NCI-H1105 (cell line): ENCODE measurements at places on chromosomes 12 and 14.

GRCh38 chr12:109995361-109995685, 845 bp downstream of the GIT2 start:
- no peak for DNase-seq

DNA sequence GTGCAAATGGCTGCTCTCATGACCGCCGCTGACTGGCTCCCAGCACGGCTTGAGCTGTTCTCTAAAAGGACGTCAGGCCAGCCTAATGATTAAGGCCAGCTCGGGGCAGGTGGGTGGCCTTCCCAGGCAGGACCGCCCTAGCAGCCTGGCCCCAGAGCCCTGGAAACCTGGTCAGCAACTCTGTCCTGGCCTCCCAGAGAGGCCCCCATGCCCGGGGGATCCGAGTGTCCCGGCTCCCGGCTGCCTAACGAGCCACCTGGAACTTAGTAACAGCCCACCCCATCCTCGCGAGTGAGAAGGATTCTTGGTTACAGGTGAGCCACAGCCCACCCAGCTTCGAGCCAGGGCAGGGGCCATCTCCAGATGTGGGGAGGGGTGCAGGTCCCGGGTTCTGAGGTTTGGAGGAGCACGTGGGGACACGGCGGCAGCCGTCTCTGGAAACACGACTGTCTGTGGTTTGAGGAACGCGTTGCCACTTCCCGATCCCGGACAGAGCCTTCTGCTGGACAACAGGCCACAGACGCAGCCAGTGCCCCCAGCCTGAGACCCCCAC, 73.8 kb upstream of the FBRSL1 start:
- no peak for DNase-seq

DNA sequence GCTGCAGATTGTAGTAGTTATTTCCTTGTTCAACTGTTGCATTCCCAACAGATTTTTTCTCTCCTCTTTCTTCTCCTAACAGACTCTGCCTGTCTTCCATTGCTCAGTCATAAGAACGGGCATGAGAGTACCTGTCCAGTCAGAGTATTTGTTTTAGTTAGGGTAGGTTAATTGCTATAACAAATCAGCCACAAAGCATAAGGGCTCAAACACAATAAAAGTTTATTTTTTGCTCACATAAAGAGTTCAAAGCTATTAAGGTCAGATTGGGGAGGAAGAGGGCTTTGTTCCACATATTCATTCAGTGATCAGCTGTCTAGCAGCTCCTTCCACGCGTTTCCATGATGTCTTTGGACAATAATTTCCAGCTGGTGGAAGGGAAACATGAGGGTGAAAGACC, 92.8 kb upstream of the PLXNC1 start:
- no peak for DNase-seq

- DNase-seq: peak; percentile 23
These were observed 3.7 kb upstream of the NECAP1 start for GRCh38 chr12:8078398-8078797.

- DNase-seq: no peak
These were observed 401.1 kb upstream of the FOXG1 start for GRCh38 chr14:28365510-28365909.

GRCh38 chr14:59359431-59360124, 105.6 kb downstream of the GPR135 start:
- peak; percentile 31 for DNase-seq

DNA sequence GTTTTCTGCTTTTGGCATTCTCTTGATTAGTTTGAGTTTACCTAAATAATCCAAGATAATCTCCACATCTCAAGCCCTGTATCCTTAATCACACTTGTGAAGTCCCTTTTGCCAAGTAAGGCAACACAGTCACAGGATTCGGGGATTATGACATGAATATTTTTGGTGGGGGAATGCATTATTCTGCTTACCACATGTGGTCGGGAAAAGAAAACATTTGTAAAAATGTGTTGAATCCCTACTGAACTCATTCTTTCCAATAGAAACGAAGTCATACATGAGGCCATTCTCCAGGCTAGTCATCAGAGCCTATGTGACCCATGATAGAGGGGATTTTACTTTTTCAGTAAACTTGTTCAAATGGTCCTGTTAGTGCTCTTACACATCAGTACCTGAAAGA, 58.5 kb upstream of the PRICKLE1 start:
- DNase-seq: no peak

GRCh38 chr12:13177373-13177772, 19.2 kb upstream of the EMP1 start:
- DNase-seq: no peak

DNA sequence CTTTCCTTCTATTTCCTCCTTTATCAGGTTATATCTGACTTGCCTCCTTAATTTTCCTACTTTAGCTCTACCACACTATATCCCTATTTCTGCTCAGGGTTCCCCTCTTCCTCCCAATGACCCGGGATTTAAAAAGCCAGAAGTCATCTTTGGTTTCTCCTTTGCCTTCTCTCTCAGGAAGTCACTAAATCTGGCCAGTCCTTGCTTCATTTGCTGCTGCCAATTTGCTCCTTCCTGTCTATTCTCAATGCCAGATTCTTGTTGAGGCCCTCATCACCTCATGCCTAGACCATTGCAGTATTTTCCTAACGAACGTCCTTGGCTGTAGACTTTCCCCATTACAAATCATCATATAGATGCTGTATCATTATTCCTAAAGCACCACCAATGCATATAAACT, 26.5 kb upstream of the NID2 start:
- DNase-seq: no peak

- DNase-seq: no peak
These were observed 175.8 kb downstream of the PAH start for GRCh38 chr12:102741196-102741595.

- peak; percentile 97 for DNase-seq
These were observed 6.0 kb upstream of the CHD4 start for GRCh38 chr12:6613015-6613775.

DNA sequence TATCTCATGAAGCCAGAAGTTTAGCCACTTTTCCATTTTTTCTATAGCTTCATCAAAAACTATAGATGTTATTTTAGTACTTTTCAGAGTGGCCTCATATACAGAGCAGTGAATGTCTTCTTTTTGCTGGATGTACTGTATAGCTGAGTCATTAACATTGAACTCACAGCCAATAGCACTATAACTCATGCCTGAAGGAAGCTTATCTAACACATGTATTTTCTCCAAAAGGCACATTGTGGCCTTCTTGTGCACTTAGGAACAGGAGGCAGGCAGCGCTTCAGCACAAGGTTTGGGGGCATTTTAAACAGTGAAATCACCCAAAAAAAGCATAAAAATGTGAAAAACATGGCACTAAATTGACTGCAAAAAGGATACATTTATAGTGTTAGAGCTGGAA, 336.8 kb upstream of the TMTC1 start:
- no peak for DNase-seq

DNA sequence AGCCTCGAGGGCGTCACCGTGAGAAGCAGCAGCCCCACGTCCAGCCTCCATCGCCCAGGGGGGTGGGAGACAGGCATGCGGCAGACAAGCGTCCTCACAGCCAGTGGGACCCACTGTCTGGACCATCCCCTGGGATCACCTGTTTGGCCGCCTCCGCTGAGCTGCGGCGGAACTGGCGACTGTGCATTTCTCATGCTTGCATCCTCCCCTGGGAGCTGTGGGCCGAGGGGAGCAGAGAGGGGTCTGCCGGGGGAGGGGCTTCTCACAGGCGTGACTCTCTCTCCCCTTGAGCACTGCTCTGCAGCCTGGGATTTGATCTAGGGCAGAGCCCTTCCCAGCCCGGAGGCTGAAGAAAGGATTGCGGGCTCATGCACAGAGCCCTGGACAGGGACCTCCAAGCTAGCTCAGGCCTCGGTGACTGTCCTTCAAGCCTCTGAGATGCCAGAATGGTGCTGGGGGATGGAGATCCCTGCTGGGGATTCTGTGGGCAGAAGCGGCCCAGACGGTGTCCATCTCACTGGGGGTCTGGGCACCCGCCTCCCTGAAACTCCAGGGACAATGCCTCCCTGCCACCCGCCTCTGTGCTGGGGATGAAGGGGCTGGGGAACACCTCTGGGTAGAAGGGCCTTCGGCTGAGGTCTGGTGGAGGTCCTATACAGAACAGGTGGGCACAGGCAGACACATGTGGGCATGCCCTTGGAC, 61.1 kb downstream of the PRIMA1 start:
- no peak for DNase-seq

- DNase-seq: no peak
These were observed 2.0 kb upstream of the NECAP1 start for GRCh38 chr12:8080120-8080519.

DNA sequence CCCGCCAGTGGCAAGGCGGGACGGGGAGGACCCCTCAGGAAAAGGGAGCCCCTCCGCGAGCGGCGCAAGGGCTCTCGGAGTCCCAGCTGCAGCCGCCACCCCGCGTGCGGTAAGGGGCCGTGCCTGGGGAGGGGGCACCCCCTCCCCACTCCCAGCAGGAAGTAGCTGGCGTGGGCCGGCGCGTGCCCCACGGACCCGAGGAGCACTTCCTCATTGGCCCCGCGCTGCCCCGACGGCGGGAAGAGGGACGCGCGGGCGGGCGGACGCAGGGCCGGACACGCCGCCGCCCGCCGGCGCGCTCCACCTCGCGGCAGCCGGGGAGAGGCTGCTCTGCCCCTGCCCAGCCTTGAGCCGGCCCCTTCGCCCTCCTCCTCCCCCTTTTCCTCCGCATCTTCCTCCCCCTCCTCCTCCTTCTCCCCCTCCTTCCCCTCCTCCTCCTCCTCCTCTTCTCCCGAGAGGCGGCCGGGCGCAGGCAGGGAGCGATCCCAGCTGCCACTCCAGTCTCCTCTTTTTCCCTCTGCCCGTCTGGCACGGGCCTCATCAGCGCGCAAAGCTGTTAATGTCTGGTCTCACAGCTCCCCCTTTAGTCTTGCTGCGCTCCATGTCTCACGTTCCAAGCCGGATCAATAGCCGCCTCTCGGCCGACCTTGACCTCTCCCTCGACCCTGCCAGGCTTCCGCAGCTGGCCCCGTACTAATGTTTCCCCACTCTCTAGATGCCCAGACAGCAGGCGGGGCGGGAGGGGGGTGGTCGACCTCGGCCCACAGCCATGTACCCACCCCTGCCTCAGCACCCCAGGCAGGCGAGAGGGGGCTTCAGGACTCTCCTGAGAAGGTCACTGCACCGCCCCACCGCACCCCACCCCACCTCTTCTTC, 2.6 kb upstream of the BCL11B start:
- DNase-seq: peak; percentile 96

- no peak for DNase-seq
These were observed 20.1 kb upstream of the LDHB start for GRCh38 chr12:21677622-21678277.

DNA sequence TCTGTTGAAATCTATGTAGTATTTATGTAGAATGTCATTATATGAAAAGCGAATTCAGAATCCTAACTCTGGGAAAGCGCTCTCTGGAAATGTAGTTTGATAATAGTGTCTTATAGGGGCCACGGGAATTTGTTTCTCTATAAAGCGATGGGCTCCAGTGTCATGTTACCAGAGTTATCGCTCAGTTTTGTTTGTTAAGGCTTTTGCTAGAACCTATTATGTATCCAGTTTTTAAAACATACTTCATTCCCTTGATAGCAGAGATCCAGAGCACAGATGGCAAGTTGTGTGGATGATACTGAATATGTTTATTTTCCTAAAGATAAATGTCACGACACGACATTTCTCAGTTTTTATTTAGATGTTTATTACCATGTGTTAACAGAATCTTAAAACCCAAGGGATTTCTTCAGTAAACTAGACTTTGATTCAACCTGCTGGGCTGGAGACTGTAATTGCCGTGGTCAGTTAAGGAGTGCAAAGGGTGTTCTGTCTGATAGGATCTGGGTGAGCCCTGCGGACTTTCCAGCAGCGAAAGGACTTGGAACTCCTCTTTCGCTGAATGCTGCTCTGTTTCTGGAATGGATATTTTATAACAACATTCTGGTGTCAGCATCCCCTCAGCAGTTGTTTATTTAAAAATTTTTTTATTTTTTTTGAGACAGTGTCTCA, 1.7 kb upstream of the DNAH10 start:
- DNase-seq: no peak

- DNase-seq: no peak
These were observed 8.8 kb upstream of the BICDL1 start for GRCh38 chr12:119980242-119980641.

GRCh38 chr12:41053046-41053445, 135.1 kb upstream of the PDZRN4 start:
- DNase-seq: no peak
